Motor neuron (in vitro differentiated cells): ENCODE measurements at places on chromosomes 16 and 17. TPM values are rescaled to one million over a fixed set of nuclear protein-coding genes. Genes with fewer than 3 reads are reported as not detected.
A peak's percentile ranks its signal among the peaks of the same experiment; 100 is the strongest.

Gene CTRL
- 3.3 and 3.7 TPM in 2 replicates for total RNA-seq

Gene RNF157
- 1.5 and 1.7 TPM in 2 replicates for total RNA-seq

Gene CDC42EP4
- total RNA-seq = 73.6 and 77.6 TPM in 2 replicates

Gene ARHGAP44
- 0.59 and 0.76 TPM in 2 replicates for total RNA-seq

Gene HS3ST3B1
- total RNA-seq = 5.6 and 6.7 TPM in 2 replicates

Gene ZNF205
- 12.1 and 14.9 TPM in 2 replicates for total RNA-seq

Gene LLGL2
- total RNA-seq = 3.9 and 6.1 TPM in 2 replicates

Gene PRR35
- total RNA-seq = 0.13 TPM in 1 of 2 replicates, not detected in the other

Gene COIL
- total RNA-seq = 18.6 and 19.0 TPM in 2 replicates

Gene HSPB9
- total RNA-seq = 0.36 and 0.46 TPM in 2 replicates

Gene MYH8
- 0.12 TPM in 1 of 2 replicates, not detected in the other for total RNA-seq

Gene PRAC1
- total RNA-seq = not detected in 2 replicates

Gene SLC43A2
- total RNA-seq = 19.9 and 20.2 TPM in 2 replicates

- ATAC-seq = no peak
Observed at GRCh38 chr16:21653571-21653970, 1.2 kb upstream of the IGSF6 start.

GRCh38 chr17:66523378-66524200, 221.2 kb downstream of the PRKCA start:
- peak; percentile 99 for ATAC-seq

GRCh38 chr17:27496005-27496404, 39.8 kb downstream of the KSR1 start:
- ATAC-seq = no peak

DNA sequence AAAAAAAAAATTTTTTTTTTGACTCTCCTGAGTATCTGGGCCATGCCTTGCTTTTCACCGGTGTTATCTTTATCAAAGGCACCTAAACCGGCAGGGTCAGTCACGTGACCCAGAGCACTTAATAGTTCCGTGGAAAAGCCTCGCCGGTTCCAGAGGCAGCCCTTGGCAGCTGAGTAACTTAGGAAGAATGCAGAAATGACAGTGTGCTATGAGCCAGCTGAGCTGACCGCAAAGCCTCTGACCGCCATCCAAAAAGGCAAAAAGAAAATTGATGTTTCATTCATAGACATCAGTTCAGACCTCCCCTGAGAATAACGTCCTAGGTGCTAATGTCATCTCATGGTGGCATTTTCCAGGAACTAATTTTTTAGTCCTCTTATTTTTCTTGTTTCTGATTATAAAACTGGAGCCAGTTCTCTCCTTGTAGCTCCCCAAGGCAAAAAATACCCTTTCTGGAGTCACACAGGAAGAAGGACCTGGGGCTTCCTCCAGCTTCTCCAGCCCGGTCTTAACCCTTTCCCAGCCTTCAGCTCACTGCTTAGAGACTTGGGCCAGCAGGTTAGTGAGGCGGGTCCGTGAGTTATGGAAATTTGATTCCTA, 122.6 kb downstream of the SOCS1 start:
- ATAC-seq = peak; percentile 79

DNA sequence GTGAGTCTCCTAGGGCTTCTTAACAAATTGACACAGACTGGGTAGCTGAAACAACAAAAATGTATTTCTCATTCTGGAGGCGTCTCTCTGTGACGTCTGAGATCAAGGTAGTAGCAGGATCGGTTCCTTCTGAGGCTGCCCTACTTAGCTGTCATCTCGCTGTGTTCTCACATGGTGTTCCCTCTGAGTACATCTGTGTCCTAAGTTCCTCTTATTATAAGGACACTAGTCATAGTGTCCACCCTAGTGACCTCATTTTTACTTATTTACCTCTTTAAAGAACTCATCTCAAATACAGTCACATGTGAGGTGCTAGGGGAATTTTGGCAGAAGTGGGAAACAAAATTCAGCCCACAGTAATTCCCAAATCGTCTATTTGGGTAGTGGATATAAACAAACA, 529.1 kb downstream of the NPIPA7 start:
- no peak for ATAC-seq

GRCh38 chr17:789160-789840, 7.1 kb downstream of the MRM3 start:
- no peak for ATAC-seq

DNA sequence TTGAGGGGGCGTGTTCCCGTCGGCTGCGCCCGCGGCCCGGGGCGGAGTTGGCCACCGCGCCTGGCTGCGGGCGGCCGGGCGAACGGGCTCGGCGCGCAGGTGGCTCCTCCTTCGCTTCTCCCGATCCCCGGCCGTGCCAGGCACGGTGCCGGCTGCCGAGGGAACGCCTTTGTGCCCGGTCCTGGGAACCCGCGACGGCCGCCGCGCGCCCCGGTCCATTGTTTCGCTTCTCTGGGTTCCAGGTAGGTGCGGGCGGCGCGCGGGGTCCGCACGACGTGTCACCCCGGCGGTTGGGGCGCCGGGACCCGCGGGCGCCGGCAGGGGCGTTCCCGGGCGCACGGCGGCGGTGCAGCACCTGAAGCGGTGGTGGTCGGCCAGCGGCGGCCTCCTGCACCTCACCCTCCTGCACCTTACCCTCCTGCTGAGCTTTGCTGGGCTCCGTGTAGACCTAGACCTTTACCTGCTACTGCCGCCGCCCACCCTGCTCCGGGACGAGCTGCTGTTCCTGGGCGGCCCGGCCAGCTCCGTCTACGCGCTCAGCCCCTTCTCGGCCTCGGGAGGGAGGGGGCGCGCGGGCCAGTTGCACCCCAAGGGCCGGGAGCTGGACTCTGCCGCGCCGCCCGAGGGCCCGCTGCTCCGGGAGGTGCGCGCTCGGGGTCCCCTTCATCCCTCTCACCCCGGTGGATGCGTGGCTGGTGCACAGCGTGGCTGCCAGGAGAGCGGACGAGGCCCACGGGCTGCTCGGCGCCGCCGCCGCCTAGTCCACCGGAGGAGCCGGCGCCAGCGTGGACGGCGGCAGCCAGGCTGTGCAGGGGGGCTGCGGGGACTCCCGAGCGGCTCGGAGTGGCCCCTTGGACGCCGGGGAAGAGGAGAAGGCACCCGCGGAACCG, 99.9 kb downstream of the EFCAB13 start:
- peak; percentile 92 for ATAC-seq

DNA sequence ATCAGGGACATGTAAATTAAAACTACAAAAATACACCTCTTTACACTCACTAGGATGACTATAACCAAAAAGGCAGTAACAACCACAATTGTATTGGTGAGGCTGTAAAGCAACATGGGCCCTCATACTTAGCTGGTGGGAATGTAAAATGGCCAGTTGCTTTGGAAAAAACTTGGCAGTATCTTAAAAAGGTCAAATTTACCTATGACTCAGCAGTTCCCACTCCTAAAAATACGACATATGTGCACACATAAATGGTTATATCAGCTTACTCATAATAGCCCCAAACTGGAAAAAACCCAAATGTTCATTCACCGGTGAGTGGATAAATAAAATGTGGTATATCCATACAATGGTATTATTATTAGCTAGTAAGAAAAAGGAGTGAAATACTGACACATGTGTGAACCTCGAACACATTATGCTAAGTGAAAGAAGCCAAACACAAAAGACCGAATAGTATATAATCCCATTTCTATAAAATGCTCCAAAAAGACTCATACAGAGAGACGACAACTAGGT, 391.4 kb downstream of the NPIPA8 start:
- ATAC-seq = no peak

- peak; percentile 83 for ATAC-seq
Observed at GRCh38 chr16:49556606-49557446, 183.2 kb downstream of the C16orf78 start.

- no peak for ATAC-seq
Observed at GRCh38 chr17:3043737-3044365, 19.6 kb downstream of the OR1D5 start.

DNA sequence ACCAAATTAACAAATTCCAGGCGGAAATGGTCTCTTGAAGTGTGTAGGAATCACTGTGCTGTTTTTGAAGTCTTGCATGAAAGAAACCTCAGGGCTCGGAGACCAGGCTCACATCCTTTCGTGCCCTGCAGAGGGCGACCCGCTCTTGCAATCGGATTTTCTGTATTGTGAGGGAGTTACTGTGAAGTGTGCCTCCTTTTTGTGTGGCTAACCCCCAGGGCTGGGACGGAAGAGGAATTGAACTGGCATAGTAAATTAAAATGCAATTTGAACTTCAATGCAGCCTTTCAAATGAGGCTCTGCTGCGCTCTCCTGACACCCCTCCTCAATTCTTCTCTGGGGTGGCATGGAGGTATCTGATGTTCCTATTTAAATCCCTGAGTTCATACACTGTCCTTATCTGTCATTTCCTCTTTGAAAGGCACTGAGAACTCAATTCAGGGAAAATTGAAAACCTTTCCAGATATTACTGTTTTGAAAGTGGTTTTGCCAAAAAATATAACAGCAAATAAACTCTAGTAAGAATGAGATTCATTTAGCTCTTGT, 51.5 kb upstream of the MGAT5B start:
- peak; percentile 96 for ATAC-seq

DNA sequence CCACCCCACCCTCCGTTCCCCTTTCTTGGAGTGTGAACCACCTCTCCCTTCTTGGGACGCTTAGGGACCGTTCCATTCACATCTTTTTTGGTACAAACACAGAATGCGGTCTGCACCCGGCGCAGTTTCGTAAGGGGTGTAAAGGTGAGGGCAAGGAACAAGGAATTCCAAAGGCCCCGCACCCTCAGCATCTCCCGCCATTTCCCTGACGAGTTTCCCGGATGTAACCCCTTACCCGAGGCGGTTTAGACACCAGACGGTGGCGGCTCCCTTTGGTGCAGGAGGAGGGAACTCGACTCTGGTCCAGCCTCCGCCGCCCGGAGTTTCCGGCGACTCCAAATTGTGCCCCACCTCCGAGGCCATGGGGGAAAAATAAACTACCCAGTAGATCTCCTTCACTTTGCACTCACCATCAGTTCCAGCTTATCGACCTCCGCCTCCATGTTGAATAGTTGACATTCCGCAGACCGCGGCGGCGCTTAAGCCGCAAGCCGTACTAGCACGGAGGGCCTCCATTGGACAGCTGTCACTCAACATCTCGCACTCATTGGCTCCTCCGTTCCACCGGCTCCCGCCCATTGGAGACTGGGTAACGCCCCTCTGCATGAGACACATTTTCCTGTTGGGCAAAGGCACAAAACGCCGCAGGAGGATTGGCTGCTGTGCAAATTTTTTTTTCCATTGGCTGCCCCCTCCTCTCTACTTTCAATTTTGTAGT, at the start of gene SKA2:
Gene SKA2 (minus strand): TSS at position 466 of the 718 bp plus-strand sequence. CDS start 23 bp downstream, at position 443.
- ATAC-seq = peak; percentile 89

- no peak for ATAC-seq
Observed at GRCh38 chr16:60060731-60061130, 1326.6 kb upstream of the GOT2 start.

GRCh38 chr16:85302018-85302847, 190.0 kb upstream of the CIBAR2 start:
- peak; percentile 89 for ATAC-seq

DNA sequence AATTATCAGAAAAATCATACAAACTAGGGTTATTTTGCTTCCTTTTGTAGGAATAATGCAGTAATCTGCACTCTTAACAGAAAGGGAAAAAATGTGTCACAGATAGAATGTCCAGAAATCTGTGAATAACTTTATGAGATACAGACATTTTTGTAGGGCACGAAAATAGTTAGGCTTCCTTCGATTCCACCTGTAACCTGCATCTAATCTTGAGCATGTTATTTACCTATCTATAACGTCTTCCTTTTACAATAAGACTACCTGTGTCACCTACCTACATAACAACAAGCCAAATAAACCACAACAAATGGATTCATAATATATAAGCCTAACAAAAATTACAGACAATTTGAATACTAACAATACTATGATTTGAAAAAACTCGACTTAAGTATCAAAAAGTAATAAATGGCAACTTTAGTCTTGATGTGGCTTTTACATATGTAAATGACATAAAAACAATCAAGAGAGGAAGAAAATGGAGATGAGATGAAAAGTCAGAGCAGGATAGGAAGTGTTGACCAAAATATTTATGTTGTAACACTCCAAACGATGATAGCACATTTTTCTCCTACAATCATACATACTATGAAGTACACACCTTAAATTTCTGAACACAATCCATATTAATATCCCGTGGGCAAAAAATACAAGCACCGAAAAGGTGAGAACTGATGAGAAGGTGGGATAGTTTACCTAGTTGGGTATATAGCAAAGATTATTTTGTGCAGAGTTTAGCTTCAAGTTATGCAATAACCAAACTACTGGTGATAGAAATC, 2.5 kb downstream of the STAT5B start:
- ATAC-seq = no peak

DNA sequence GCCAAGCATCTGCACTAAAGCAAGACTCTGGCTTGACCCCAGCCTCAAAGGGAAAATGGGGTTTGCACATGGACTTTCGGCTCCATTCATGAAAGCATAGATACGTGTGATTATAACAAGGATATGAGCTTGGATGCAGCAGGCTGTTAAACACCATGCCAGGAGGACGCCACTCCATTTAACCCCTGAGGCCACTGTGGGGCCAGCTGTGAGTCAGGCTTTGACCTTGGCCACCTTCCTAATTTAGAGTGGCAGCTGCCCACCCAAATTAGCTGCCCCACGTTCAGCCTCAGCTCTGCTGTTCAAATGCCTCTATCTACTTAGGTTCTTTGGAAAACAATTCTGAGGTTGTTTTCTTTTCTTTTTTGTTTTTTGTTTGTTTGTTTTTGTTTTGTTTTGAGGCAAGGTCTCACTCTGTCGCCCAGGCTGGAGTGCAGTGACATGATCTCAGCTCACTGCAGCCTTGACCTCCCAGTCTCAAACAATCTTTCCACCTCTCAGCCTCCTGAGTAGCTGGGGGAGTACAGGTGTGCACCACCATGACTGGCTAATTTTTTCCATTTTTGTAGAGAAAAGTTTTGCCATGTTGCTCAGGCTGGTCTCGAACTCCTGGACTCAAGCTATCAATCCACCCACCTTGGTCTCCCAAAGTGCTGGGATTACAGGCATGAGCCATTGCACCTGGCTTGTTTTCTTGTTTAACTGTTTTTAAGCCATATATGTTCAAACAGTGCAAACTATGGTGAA, 23.2 kb upstream of the KIFC3 start:
- ATAC-seq = no peak

DNA sequence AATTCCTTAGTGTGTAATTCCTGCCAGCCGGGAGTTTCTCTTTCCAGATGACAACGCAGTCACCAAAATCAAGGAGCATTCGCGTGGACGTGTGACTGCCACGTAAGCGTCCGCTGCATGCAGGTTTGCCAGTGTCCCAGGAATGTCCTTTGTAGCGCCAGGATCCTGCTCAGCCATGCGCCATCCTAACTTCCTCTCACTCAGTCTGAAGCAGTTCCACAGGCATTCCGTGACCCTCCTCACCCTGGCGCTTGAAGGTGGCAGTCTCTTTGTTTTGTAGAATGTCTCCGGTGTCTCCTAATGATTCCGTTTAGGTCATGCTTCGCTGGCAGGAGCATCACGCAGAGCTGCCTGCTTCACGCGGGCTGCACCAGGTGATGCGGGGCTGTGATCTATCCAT, 88.6 kb downstream of the RPTOR start:
- ATAC-seq = no peak

DNA sequence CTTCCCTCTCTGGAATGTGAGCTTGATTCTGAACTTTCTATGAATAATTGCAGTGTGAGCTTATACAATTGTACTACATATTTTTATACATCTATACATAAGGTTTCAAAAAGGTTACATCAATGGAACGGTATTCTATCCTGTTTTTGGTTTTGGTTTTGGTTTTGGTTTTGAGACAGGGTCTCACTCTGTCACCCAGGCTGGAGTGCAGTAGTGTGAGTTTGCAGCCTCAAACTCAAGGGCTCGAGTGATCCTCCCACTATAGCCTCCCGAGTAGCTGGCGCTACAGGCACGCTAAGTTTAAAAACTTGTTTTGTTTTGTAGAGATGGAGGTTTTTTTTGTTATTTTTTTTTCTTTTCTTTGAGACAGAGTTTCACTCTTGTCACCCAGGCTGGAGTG, 1.1 kb downstream of the CTRB1 start:
- no peak for ATAC-seq

GRCh38 chr17:60416368-60416925, 5.8 kb upstream of the CHCT1 start:
- no peak for ATAC-seq
